ENCODE measurements at places on chromosomes 2 and 18. TPM values are rescaled to one million over a fixed set of nuclear protein-coding genes. Genes with fewer than 3 reads are reported as not detected.

Gene DDX1
- 94.1 TPM for total RNA-seq

Gene ARHGAP28
- total RNA-seq: 0.30 TPM

Gene SLC9A4
- not detected for total RNA-seq

Gene SLC4A5
- total RNA-seq: 0.83 TPM

Gene MARCHF4
- total RNA-seq: 10.8 TPM

Gene KCNK3
- 0.46 TPM for total RNA-seq

Gene CGREF1
- total RNA-seq: 10.4 TPM

Gene MLPH
- total RNA-seq: 50.9 TPM

Gene PIGN
- total RNA-seq: 43.0 TPM

Gene IL1R2
- not detected for total RNA-seq

Gene AGFG1
- 33.9 TPM for total RNA-seq

Gene NRP2
- 767 TPM for total RNA-seq

Gene ACMSD
- not detected for total RNA-seq
